ENCODE measurements at places on chromosomes 7 and 10.

DNA sequence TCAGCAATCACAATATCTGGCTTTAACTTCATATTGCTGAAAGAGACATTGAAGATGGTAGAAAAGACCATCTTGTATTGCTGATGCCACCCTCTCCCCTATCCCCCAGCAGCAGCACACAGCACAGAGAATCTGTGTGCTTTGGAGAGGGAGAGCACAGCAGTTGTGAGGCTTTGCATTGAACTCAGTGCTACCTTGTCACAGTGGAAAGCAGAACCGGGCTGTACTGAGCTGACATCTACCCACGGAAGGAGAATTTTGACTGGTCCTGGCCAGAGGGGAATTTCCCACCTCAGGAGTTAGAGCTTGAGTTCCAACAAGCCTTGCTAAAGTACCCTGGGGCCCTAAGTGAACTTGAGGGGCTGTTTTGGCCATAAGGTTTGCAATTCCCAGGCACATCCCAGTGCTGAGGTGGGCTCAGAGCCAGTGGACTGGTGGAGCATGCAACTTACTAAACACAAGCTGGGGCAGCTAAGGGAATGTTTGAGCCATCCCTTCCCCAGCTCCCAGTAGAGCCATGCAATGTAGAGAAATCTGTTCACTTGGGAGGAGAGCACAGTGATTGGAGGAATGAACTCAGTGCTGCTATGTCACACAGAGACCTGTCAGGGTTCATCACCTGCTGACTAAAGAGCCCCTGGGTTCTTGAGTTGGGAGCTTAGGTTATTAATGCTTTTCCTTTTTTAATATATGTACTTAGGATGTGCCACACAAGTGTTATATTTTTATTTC lies 62.1 kb downstream of the OR13A1 start:
- DNase-seq: no peak

GRCh38 chr7:66170309-66171231 lies 34.6 kb upstream of the TPST1 start:
- no peak for DNase-seq

GRCh38 chr10:107264742-107265141 lies 100.2 kb upstream of the SORCS1 start:
- DNase-seq: no peak

- no peak for DNase-seq
Observed at GRCh38 chr7:44415510-44415909, 74.9 kb downstream of the NUDCD3 start.

- no peak for DNase-seq
Observed at GRCh38 chr10:11095374-11095801, 77.7 kb downstream of the CELF2 start.

DNA sequence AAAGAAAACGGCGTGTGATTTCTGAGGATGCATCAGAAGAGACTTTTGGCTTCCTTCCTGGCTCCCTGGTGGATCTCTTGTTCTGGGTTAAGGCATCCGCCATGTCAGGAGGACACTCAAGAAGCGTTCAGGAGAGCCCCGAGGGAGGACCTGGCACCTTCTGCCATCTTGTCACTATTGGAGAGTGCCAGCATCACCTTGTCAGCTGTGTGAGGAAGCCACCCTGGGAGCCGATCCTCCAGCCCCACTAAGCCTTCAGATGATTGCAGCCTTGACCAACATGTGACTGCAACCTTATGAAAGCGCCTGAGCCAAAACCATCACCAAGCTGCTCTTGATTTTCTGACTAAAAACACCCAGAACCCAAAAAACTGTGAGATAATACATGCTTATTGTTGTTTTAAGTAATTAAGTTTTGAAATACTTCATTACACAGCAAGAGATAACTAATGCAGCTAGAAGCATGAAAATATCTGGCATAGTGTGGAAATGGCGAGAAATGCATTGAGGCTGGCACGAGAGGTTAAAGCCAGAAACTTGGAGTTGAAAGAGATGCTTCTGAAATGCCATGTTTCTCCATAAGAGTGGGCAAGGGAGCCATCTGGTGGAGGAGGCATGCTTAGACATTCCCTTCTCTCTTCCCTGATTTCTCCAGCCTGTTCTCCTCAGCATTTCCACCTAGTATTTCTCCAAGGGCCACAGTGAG lies 5.4 kb upstream of the ZFYVE27 start:
- peak; percentile 18 for DNase-seq

DNA sequence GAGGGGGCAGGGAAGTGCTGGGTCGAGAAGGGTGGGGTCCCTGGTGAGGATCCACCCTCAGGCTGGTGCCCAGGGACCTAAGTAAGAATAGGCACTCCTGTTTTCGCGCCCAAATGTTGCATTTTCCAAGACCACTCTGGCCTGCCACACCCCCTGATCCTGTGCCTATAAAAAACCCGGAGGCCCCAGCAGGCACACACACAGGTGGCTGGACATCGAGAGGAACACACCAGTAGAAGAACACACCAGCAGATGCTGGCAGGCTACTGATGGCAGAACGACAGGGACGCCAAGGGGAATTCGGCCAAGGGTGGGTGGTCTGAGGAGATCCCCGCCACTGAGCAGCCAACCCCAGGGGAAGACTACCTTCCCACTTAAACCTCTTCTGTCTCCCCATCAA lies 633.9 kb upstream of the POT1 start:
- no peak for DNase-seq

DNA sequence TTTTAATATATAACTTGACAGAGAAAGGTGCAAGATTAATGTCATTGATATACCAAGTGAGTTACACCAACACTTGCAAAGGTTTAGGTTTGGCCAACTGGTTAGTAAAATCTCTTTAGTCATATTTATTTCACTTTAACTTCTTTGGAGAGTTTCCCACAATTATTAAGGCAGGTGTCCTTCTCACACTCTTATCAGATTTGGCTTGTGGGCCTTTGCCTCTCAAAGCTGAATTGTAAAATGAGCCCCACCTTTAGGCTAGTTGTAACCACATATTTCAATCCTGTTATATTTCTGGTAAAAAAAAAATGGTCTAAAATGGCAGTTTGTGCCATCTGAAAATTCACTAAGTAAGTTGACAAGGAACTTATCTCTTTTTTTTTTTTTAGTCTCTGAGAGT lies 26.6 kb upstream of the FOXP2 start:
- DNase-seq: no peak

DNA sequence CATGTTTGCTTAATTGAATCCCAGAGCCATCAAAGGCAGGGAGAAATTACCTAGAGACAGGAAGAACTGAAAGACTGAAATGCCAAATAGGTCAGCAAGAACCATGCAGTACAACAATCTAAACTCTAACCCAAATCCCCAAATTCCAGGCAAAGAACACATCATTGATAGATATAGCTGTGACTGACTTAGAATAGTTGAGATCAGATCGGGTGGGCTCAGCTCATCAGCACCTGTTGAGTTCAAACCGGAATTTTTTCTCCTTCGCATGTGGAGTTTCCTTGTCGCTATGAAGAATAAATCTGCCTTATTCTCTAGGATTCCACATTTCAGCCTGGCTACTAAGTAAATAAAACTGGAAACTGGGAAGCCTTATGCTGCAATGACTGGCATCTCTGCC lies 1.4 kb downstream of the ANKMY2 start:
- DNase-seq: no peak

DNA sequence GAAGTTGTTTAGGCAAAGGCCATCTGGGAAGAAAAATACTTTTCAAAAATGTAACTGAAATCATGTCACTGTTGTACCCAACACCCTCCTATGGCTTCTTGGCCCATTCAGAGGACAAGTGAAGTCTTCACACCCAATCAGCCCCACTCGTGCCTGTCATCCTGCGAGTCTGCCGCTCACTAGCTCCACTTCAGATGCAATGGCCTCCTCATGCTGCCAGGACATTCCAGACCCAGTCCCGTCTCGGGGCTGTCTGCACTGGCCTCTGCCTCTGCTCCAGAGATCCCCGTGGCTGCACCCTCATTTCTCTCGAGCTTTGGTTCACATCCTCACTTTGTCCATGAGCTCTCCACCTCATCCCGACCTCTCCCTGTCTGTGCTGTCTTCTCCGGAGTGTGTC lies 227.1 kb downstream of the KCNMA1 start:
- DNase-seq: no peak

GRCh38 chr7:133618970-133619369 lies 366.1 kb downstream of the EXOC4 start:
- no peak for DNase-seq

DNA sequence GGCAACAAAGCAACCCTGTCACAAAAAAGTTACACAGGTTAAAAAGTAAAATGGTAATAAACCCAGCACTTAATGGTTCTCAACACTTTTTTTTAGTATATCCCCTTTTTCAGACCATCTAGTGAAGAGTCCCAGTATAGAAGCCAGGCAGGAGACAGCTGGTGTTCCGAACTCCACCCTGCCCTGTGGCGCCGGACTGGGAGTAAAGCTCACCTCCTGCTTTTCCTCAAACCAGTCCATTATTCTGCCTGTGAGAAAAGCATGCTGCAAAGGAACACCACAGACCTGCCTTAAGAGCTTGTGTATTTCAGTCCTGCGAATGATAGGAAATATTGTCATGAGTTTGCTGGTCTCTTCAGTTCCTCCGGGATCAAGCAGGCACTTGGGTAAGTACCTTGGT lies 81.0 kb downstream of the EZH2 start:
- no peak for DNase-seq

DNA sequence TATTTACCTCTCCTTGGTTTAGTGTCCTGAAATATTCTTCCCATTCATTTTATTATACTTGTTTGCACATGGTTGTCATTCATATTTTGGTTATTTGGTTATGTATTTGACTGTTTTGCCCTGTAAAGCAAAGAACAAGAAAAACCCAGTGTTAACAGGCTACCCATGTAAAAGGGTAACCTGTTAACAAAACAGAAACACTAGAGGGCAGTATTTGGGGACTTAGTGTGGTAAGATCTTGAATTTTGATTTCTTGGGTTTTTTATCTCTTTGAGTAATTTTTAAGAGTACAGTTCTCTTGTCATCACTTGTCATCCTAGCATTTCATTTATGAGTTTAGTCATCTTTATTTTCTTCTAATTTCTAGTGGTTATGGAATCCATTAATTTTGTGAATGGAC lies 51.3 kb downstream of the POLL start:
- no peak for DNase-seq

- DNase-seq: no peak
Observed at GRCh38 chr10:35328404-35329037, 7.8 kb upstream of the CCNY start.

DNA sequence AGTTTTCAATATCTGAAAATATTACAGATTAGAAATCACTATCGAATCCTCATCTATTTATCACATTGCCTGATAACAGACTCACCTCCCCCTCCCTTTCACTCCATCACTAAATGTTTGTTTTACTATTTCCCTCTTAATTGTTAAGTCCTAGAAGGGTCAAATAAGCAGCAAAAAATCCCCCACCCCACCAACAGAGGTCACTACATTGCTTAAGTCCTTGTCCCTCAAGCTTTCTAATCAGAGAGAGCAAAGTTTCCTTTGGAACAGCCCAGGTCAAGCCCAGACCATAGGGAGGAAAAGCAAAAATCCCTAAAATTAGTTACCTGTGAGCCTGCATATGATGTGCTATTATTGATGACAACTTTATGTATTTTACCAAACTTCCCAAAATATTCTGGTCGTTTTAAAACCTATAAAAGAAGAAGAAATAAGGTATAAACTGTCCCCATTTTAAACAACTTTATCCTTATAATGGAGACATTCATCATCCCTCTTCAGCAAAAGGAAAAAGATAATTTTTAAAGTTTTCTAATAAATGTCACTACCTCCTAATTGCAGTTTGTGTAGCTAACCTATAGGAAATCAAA lies 95.0 kb downstream of the CNOT4 start:
- DNase-seq: no peak

DNA sequence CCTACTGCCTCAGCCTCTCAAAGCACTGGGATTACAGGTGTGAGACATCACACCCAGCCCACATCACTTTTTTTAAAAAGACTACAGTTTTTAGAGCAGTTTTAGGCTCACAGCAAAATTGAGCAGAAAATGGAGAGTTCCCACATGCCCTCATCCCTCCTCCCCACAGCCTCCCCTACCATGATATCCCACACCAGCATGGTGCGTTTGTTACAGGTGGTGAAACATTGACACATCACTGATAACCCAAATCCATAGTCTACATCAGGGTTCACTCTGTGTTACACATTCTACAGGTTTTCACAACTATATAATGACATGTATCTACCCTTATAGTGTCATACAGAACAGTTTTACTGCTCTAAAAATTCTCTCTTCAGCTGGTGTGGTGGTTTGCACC lies 24.3 kb upstream of the TOMM7 start:
- no peak for DNase-seq

DNA sequence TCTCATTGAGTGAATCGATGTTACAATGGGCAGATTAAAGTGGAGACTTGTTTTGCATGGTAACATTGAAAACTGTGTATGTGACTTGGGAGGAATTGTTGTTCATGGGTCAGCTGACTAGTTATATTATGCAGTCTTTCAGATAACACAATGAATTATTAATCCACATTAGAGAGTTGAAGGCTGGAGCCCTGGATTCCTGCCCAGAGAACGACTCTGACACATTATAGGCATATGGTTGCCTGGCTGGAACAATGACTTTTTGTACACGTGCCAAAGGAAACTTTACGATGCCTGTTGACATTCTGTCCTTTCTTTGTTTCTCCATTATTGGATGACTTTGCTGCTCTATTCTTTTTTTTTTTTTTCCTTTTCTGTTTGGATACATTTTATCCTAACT lies 52.3 kb upstream of the TMEM229A start:
- no peak for DNase-seq

GRCh38 chr7:30572212-30572841 lies 22.4 kb upstream of the GARS1 start:
- DNase-seq: no peak

- DNase-seq: no peak
Observed at GRCh38 chr10:20535897-20536881, 360.9 kb downstream of the NEBL start.

DNA sequence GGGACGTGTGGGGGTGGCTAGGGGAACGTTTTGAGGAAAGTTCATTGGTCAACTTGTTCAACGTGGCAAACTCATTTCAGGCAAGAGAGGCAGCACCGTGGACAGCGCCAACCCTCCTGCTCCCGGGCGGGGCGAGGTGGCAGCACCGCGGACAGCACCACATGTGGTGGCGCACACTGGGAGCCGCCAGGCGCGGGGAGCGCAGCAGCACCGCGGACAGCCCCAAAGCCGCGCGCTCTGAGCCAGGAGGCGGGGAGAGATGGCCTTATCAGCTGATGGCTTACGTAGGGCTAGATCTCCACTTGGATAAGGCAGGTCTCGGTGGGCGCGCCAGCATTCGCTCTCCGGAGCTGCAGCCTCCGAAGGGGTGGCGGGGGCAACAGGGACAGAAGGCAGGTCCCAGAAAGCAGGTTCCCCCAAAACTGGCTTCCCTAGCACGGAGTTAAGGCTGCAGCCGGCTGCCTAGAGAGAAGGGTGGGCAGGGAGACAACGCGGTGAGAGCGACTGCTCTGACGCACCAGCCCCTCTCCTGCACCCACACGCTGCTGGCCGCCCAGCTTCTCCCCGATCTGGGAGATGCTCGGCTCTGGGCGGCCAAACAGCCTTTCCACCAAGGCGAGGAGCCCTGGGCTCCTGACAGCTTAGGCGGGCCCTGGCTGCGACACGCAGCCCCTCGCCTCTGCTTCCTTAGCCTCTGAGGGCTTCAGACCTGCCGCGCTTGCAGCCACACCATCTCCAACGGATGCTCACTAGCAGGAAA lies at the start of gene HTR5A:
Gene HTR5A, plus strand, starts transcription at position 333 of the 760 bp plus-strand sequence. CDS start 576 bp downstream, outside the sequence.
- peak; percentile 37 for DNase-seq

- DNase-seq: no peak
Observed at GRCh38 chr10:100356067-100357017, 9.3 kb downstream of the SCD start.

- no peak for DNase-seq
Observed at GRCh38 chr10:94016727-94017714, 23.3 kb downstream of the PLCE1 start.

GRCh38 chr7:51304729-51305128 lies 11.9 kb downstream of the COBL start:
- no peak for DNase-seq

Data from activated CD8-positive, alpha-beta memory T cell treated with anti-CD3 and anti-CD28 coated beads for 4 hours (primary cell).